Epithelial cell of umbilical artery (primary cell): ENCODE measurements at places on chromosomes 3 and 15. TPM values are rescaled to one million over a fixed set of nuclear protein-coding genes. Genes with fewer than 3 reads are reported as not detected.

CD96 gene
- not detected in 2 replicates for total RNA-seq

RYR3 gene
- not detected in 2 replicates for total RNA-seq

CACNA2D3 gene
- not detected in 2 replicates for total RNA-seq

RAD51 gene
- 5.8 and 9.6 TPM in 2 replicates for total RNA-seq

RTP1 gene
- total RNA-seq: not detected in 2 replicates
